ENCODE measurements at places on chromosomes 3 and 15.

GRCh38 chr15:40441565-40442531 is 1.1 kb downstream of the BAHD1 start:
- DNase-seq: peak; percentile 34

- DNase-seq: peak; percentile 68
Observed at GRCh38 chr3:46845860-46846623, 17.2 kb downstream of the MYL3 start.

GRCh38 chr3:70871909-70872656 is 559.6 kb upstream of the MDFIC2 start:
- DNase-seq: no peak

- no peak for DNase-seq
Observed at GRCh38 chr3:65831733-65832425, 206.8 kb downstream of the MAGI1 start.

- DNase-seq: no peak
Observed at GRCh38 chr3:74426571-74426970, 187.9 kb downstream of the CNTN3 start.

DNA sequence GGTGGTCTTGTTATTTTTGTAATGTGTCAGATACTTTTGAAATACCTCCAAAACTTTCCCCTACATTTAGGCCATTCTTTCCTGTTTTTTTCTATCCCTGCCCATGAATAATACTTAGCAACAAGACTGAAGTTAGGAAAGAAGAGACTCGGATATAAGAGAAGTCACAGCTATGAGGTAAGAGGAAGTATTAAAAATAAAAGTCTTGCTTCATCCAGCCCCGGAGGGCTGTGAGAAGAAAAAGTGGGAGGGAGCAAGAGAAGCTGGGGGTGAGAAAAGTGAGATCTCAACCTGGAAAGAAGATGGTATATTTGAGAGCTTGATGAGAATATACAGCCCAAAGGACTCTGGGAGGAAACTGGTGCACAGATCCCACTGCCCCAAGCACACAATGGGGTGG is 213.5 kb upstream of the CDIN1 start:
- no peak for DNase-seq

GRCh38 chr3:148772835-148773234 is 54.8 kb upstream of the CPB1 start:
- DNase-seq: no peak

DNA sequence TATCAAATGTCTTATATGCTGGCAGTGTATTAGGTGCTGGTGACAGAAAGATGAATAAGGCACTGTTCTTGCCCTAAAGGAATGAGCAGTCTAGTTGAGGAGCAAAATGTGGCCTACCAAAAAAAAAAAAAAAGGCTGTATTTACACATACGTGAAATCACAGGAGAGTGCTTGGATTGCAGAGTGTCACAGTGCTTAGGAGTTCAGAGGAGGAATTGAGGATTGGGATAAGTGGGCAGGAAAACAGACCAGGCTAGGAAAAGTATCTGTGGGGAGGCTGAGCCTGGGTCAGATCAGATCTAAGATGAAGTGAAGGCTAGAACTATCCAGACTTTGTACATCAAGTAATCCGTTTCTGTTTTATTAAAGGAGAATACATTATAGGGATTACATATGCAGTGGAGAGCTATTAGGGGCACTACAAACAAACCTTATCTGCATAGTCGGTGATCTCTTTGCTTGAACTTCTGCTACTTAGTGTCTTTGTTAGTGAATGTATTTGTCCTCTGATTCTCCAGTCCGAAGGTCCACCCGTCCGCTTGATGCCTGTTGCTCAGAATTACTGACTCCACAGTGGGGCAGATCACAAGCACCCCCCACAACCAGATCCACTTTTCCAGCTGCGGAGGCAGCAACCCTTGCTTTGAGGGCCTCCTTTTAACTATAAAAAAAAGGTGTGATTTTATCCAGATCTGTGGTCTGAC is 80.0 kb downstream of the FNDC3B start:
- no peak for DNase-seq
